ENCODE measurements at places on chromosomes 7 and 10.

GRCh38 chr7:42189535-42189934, 47.5 kb downstream of the GLI3 start:
- no peak for DNase-seq

GRCh38 chr10:122139627-122140170, 131.4 kb upstream of the BTBD16 start:
- DNase-seq, result peak; percentile 50

- no peak for DNase-seq
Measured at GRCh38 chr10:99357691-99358090, 28.5 kb downstream of the CNNM1 start.

DNA sequence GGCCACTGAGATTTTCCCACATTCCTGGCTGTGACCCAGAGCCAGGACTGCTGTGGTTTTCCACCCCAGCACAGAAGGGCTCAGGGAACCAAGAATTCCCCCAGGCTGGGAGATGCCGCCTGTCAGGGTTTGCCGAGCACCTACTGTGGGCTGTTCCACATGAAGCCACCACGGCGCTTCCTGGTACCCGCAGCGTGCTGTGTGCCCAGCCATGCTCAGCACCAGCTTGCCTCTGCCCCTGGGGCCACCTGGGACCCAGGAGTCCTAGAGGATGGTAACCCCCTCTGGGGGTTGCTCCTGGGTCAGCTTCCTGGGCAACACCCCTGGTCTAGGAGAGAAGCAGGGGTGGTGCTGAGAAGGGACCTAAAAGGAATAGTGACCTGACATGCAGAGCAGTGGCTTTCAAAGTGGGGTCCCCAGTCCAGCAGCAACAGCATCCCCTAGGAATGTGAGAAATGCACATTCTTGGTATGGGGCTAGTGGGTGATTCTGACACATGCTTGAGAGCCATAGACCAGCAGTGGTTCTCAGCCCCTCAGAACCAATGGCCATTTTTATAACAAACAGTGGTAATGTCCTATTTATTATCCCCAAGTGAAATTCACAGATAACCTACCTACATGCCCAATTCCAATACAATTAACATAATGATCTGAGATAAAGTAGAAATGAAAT, 53.4 kb downstream of the TSPAN15 start:
- DNase-seq, result no peak

- no peak for DNase-seq
Measured at GRCh38 chr10:129637846-129638245, 170.8 kb downstream of the MGMT start.
